ENCODE measurements at places on chromosomes 1 and 21. TPM values are rescaled to one million over a fixed set of nuclear protein-coding genes. Genes with fewer than 3 reads are reported as not detected.

The DNAJC8 gene
- polyA plus RNA-seq = 150 TPM

The OR2L13 gene
- polyA plus RNA-seq = not detected

The SH2D1B gene
- polyA plus RNA-seq = 0.77 TPM

The LRRC53 gene
- polyA plus RNA-seq = not detected

The RHEX gene
- 0.32 TPM for polyA plus RNA-seq

The SCAMP3 gene
- 56.5 TPM for polyA plus RNA-seq

The GADD45A gene
- polyA plus RNA-seq = 25.3 TPM

The FBXO2 gene
- polyA plus RNA-seq = 0.86 TPM

The KRTAP11-1 gene
- polyA plus RNA-seq = not detected

The CD84 gene
- 2.1 TPM for polyA plus RNA-seq

The INSRR gene
- polyA plus RNA-seq = 0.06 TPM

The DEPDC1 gene
- 17.1 TPM for polyA plus RNA-seq

The ARV1 gene
- polyA plus RNA-seq = 23.9 TPM

Data from left lung (tissue), 14 donors.